NCI-H69 (cell line): ENCODE measurements at places on chromosomes 16 and 17.
A peak's percentile ranks its signal among the peaks of the same experiment; 100 is the strongest.

DNA sequence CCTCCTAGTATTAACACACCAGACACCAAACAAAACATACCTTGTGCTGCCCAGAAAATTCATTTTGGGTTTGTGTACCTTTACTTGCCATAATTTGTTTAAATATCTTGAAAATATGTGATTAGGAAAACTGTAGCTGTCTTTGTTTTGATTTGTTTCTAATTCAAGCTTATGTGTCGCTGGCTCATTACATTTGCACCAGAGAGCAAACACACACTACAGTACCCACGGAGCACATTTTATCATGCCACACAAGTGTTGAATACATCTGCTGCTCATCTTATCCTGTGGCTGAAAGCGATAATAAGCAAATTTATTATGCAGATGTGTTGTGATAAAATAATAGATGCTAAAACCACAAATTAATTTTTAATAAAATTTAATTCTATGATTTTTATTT lies 63.1 kb downstream of the SPAG9 start:
- peak; percentile 62 for DNase-seq

GRCh38 chr16:12735805-12736204 lies 67.9 kb downstream of the CPPED1 start:
- no peak for DNase-seq

GRCh38 chr16:87043231-87044031 lies 273.8 kb downstream of the C16orf95 start:
- no peak for DNase-seq

- DNase-seq = peak; percentile 46
Measured at GRCh38 chr17:13594762-13595598, 6.7 kb downstream of the HS3ST3A1 start.

DNA sequence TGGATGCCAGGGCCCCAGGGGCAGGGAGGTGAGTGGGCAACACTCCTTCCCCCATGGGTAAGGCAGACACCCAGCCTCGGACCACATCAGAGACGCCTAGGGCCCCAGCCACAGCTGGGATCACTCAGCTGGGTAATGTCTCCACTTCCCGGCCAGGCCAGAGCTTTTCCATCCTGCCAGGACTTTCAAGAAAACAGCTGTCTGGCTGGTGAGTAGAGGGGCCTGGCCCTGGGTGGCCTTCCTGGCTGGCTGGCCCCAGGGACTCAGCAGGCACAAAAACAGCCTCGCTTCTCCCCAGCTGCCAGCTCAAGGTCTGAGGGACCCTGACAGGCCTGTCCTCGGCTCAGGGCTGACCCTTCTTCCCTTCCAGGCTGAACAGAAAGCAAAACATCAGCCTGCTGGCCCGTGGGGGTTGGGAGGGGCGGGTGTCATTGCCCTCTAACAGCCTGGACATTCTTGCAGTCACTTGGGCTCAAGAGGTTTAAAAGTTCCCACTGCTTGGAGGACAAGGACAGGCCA lies 45.3 kb upstream of the JPH3 start:
- DNase-seq = no peak
